A549 treated with RU486 at 1 μM for 4 hours (cell line): ENCODE measurements at places on chromosomes 3 and 15. TPM values are rescaled to one million over a fixed set of nuclear protein-coding genes. Genes with fewer than 3 reads are reported as not detected.

Gene GOLGA6D
- total RNA-seq: 0.07 to 0.12 TPM in 2 of 5 replicates, not detected in the others

Gene TMEM158
- 13.1 to 29.5 TPM (median 23.7 TPM) in 5 replicates for total RNA-seq

Gene NCKIPSD
- total RNA-seq: 6.1 to 9.6 TPM (median 8.4 TPM) in 5 replicates

Gene TMEM266
- total RNA-seq: 0.12 TPM in 2 of 5 replicates, not detected in the others

Gene GOLGA6L7
- not detected in 5 replicates for total RNA-seq
